Naive B cell (primary cell): ENCODE measurements at places on chromosomes 2 and 18.

DNA sequence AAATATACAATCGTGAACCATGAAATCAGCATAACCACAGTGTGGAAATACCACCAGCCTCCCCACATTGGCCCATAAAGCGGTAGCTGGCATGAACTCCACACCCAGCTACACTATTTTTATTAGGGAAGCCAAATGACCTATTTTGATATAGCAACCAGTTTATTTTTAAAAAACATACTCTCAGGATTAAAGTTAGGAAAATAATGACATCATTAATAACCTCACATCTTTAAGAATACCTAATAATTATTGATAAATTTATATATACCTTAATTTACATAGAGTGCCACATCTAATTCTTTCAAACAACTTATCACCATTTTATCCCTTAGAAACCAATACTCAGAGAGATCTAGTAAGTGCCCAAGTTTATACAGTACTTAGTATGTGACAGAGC lies 692.0 kb upstream of the PKDCC start:
- DNase-seq, result no peak

GRCh38 chr2:75503048-75503607 lies 57.6 kb downstream of the EVA1A start:
- DNase-seq, result no peak

DNA sequence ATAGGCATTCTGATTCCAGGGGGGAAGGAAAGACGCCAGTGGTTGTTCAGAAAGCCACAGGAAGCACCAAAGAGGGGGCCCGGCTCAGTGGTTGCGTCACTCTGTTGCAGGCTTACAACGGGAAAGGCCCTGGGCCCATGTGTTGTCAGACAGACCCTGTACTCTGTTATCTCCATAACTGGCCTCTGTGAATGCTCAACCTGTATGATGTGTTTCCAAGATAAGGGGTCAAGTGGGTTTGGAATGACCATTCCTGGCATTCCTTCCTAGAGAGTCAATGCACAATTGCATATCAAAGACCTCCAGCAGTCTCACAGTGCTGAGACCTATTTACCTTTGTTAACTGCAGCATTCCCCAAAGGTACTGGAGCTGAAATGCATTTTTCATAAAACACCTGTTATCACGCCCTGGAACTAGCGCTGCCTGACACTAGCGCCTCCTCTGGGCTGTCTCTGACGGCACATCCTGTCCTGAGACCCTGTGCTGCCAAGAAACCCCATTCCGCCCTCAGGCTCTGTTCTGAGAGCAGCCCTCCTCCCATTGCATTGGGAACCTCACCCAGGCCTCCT lies 13.2 kb upstream of the LRRFIP1 start:
- no peak for DNase-seq

GRCh38 chr2:40851661-40852060 lies 399.8 kb upstream of the SLC8A1 start:
- DNase-seq, result no peak

DNA sequence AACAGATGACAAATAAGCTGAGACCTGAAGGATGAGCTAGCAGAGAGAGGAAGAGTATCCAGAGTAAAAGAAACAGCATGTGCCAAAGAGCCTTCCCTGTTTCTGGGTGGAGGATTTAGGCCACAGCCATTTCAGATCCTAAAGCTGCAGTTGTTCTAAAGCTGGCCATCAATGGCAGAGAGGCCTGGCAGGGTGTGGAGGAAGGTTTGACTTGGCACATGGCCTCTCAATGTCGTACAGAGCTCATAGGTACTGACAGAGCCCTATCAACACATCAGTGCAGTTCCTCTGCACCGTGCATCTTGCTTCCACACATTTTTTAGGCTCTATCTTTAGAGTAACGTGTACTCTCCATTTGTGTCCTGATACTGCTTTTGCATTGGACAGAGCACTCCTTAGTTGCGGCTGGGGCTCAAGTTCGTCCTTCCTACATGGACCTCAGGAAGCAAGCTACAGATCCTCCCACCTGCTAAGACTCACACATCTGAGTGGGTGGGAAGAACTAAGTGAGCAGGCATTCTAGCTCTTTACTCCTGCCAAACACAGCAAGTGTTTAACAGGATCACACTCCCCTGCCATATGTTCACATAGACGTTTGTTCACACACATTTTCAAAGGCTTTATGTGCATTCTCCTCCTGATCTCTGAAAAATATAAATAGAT lies 3.0 kb upstream of the CHMP3 start:
- no peak for DNase-seq

- no peak for DNase-seq
Measured at GRCh38 chr2:210477496-210477895, 937 bp upstream of the LANCL1 start.

- DNase-seq, result no peak
Measured at GRCh38 chr2:157696036-157696435, 67.4 kb upstream of the ACVR1C start.

DNA sequence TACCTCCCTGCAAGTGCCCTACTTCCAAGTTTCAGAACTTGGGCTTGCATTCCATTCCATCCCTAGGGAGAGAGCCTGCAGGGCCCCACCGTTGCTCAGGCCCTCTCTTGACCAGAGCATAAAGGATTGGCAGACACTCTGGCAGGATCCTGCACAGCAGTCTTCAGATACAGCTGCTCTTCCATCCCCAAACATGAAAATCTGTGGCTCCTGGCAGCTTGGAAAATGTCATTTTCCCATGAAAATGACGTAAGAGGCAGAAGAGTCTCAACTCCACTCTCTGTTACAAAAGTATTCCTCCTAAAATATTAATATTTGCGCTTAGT lies 162.6 kb downstream of the GFPT1 start:
- no peak for DNase-seq

DNA sequence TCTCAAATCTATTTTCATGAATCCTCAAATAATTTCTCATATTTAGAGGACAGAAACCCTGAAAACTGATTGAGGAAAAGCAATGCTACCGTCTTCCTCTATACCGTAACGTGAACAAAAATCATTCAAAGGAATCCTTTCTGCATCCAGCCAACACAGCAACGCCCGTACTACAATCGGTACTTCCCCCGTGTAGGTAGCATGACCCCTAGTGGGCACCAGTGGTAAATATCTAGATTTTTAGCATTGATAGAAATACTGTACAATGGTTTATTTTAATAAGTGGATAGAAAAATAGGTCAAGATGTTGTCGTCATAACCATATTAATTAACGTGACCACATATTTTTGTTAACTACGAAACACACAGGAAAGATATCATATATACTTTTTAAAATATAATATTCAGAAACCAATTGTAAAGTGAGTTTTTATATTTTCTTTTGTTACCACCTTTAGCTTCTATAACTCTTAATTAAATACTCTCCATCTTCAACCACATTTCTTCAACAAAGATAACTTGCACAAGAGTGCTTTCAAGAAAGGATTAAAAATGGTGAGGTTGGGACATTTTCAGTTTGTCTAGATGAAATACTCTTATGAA lies 194.1 kb downstream of the SS18 start:
- DNase-seq, result peak; percentile 21
